ENCODE measurements at places on chromosomes 6 and 20. TPM values are rescaled to one million over a fixed set of nuclear protein-coding genes. Genes with fewer than 3 reads are reported as not detected.

DEFB132 gene
- total RNA-seq, result not detected

DPPA5 gene
- total RNA-seq, result not detected

SLC17A3 gene
- total RNA-seq, result not detected

CRISP2 gene
- total RNA-seq, result not detected

FHL5 gene
- 47.3 TPM for total RNA-seq

DNA sequence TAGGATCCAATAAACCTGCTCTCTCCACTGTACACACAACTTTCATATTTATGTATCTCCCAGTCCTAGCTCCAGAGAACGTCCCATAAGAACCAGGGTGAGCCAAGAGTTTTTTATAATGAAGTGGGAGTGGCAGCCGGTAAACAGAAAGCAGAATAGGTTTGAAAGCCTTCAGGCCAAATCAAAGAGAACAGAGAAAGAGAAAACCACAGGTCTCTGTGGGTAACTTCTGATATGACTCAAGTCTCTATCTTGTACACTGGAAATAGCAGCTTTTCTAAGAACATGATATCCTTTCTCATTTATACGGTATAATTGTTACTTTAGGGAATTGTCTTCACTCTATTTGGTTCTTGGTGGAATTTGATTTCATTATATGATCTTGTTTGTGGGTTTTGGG, 273.6 kb downstream of the PACRG start:
- H3K27ac ChIP-seq, result no peak overlapping the region
- no peak for DNase-seq
- no peaks in the 10 kb centered on the region for H3K4me1 ChIP-seq
- no peak overlapping the region for H3K4me3 ChIP-seq
- H3K36me3 ChIP-seq, result no peaks in the 10 kb centered on the region

- H3K4me3 ChIP-seq, result no peak overlapping the region
- H3K27me3 ChIP-seq, result no peaks in the 10 kb centered on the region
- no peak for DNase-seq
- no peaks in the 10 kb centered on the region for H3K4me1 ChIP-seq
- no peaks in the 10 kb centered on the region for H3K36me3 ChIP-seq
Measured at GRCh38 chr6:10964684-10965083, 77.8 kb downstream of the SYCP2L start.

GRCh38 chr6:16904957-16905356, 143.7 kb upstream of the ATXN1 start:
- no peak overlapping the region for H3K4me3 ChIP-seq
- H3K27me3 ChIP-seq, result no peaks in the 10 kb centered on the region
- H3K27ac ChIP-seq, result no peak overlapping the region
- no peaks in the 10 kb centered on the region for H3K4me1 ChIP-seq

GRCh38 chr6:40340196-40340595, 247.0 kb downstream of the LRFN2 start:
- no peaks in the 10 kb centered on the region for H3K4me1 ChIP-seq
- no peaks in the 10 kb centered on the region for H3K27me3 ChIP-seq
- no peak for DNase-seq
- no peak overlapping the region for H3K4me3 ChIP-seq

DNA sequence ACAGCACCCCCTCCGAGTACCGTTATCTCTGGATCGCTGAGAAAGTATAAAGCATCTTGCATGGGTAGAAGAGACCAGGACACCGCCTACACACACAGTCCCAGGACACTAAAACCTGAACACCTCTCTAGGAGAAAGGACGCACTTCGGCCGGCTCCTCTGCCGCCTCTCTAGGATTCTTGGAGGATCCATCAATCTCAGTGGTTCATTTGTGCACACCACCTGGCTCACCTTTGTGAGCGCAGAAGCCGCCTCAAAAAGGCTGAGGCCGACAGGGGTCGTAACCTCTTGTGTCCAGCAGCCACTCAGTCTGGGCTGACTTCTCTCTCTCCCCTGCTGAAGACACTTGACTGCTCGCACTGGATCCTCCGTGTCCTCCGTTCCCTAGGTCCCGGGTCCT, 13.5 kb downstream of the ZSCAN23 start:
- no peak overlapping the region for H3K27ac ChIP-seq
- no peaks in the 10 kb centered on the region for H3K27me3 ChIP-seq

DNA sequence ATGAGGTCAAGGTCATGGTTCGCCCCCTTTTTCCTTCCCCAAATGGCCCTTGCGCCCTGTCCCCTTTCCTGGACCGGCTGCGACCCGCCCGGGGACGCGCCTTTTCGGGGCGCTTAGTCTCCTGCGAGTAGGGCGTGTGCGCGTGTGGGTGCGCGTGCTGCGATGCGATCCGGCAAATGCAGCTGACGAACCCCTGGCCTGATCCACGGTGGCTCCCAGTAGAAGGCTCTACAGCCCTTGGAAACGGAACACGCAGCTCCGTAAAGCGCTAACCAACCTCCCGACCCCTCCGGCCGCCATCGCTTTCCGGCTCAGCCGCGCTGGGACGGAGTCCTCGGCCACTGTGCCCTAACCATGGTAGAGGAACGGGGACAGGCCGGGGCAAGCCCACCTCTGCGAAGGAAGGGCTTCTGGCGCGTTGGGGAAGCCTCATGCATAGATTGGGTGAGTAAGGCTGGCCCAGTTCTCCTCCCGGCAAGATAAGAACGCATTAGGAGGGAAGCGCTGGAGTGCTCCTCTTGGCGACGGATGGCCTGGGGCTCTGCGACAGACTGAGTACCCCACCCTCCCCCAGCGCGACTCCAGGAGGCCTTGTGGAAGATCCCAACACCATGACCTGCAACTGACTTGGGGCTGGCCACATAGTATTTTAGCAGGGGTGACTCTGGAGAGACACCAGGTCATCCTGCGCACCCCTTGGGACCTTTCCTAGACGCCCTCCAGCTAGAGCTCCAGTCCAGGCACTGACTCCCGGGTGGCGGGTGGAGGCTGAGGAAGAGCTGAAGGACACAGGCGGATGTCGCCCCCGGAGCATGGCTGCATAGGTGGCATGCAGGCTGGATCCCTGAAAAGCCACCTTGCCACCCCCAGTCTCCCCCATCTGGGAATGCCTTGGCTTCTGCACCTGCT, 1.1 kb upstream of the SLC4A11 start:
- peaks cover 7% of the 10 kb centered on the region for H3K4me1 ChIP-seq
- H3K27me3 ChIP-seq, result peaks cover 11% of the 10 kb centered on the region
- H3K4me3 ChIP-seq, result peak overlapping the region; percentile 93
- H3K36me3 ChIP-seq, result no peaks in the 10 kb centered on the region
- no peak for DNase-seq

- no peaks in the 10 kb centered on the region for H3K27me3 ChIP-seq
- peaks cover 25% of the 10 kb centered on the region for H3K36me3 ChIP-seq
- no peak for DNase-seq
Measured at GRCh38 chr20:38573413-38573812, 7.6 kb upstream of the ADIG start.

- H3K36me3 ChIP-seq, result no peaks in the 10 kb centered on the region
- H3K4me1 ChIP-seq, result peaks cover under 1% of the 10 kb centered on the region
- H3K27me3 ChIP-seq, result no peaks in the 10 kb centered on the region
- H3K4me3 ChIP-seq, result no peak overlapping the region
Measured at GRCh38 chr20:15923030-15923776, 650.0 kb downstream of the KIF16B start.

DNA sequence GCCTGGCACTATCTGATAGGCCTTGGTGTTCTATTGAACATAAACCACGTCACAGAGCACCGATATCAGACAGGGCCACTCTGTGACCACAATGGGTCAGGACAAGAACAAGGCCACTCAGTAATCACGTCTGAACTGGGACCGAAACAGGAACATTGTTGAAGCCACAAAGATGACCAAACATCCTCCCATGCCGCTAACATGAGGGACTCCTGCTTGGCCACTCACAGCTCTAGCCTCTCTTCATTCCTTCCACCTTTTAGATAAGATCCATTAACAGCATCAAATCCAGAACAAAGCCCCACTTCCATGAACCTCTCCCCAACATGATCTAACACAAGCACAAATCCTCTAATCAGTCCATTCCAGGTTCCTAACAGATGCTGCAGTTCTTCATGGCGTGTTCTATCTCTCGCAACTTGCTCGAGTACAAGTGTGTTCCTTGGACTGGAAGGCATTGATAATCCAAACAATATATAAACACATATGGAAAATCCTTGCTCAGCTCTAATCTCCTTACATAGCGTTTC, 7.4 kb downstream of the SIRT5 start:
- no peak overlapping the region for H3K4me3 ChIP-seq
- no peaks in the 10 kb centered on the region for H3K27me3 ChIP-seq
- DNase-seq, result no peak
- no peak overlapping the region for H3K27ac ChIP-seq
- no peaks in the 10 kb centered on the region for H3K4me1 ChIP-seq
- H3K36me3 ChIP-seq, result peaks cover 6% of the 10 kb centered on the region

DNA sequence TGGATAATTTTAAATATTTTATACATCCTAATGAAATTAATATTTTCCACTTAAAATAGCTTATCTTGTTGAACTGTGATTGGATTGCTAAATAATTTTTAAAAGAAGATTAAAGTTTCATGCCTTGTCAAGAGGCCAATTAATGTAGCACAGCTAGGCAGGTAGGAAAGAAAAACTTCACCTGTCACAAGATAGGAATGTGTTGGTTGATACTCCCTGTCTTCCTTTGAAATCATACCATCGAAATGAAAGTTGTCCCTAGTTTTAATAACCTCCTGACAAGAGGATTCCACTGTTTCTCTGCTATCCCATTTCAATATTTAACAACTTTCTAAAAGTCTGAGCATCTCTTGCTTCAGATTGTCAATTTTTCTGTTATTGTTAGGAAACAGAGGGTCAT, 80.8 kb downstream of the BMP6 start:
- H3K27me3 ChIP-seq, result no peaks in the 10 kb centered on the region
- H3K4me3 ChIP-seq, result no peak overlapping the region
- H3K4me1 ChIP-seq, result no peaks in the 10 kb centered on the region
- DNase-seq, result no peak
- H3K27ac ChIP-seq, result no peak overlapping the region
- H3K36me3 ChIP-seq, result no peaks in the 10 kb centered on the region

DNA sequence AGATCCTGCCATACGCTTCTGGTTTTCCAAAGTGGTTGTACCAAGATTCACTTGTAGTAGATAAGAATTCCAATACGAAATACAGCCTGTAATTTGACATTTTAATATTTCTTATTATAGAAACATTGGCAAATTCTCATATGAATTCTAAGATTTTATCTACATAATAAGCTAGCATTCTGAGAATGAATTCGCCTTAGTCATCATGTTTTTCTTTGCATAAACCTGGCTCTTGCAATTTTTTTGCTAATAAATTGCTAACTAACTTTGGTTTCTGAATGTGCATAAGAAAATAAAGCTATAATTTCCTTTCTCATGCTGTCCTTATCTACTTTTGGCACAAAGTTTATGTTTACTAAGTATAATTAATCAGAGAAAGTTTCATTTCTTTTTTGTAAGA, 673.0 kb downstream of the PTPRT start:
- DNase-seq, result no peak
- H3K4me1 ChIP-seq, result no peaks in the 10 kb centered on the region
- no peak overlapping the region for H3K27ac ChIP-seq
- H3K36me3 ChIP-seq, result no peaks in the 10 kb centered on the region
- H3K4me3 ChIP-seq, result no peak overlapping the region
- H3K27me3 ChIP-seq, result no peaks in the 10 kb centered on the region

DNA sequence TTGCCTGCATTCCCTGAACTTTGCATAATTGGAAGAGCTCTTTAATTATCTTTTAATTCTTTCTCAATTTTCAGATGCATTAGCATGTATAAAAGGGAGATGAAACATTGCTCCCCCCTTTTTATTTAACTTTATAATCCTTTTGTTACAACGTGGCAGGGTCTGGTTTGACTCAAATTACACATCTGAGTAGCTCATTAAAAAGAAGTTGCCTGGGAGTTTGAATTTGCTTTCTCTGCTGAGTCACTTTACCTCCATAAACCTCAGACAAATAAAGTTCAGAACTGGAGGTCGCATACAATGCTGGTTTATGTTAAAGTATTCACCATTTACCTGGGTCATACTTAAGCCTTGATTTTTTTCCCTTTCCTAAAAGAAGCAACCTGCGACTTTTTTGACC, 495.2 kb downstream of the PREX1 start:
- no peak overlapping the region for H3K4me3 ChIP-seq
- H3K4me1 ChIP-seq, result no peaks in the 10 kb centered on the region
- H3K27me3 ChIP-seq, result no peaks in the 10 kb centered on the region
- H3K27ac ChIP-seq, result no peak overlapping the region
- no peak for DNase-seq

GRCh38 chr20:8242827-8243724, 111.0 kb downstream of the PLCB1 start:
- H3K4me3 ChIP-seq, result no peak overlapping the region
- H3K36me3 ChIP-seq, result no peaks in the 10 kb centered on the region
- no peak overlapping the region for H3K27ac ChIP-seq
- DNase-seq, result no peak
- no peaks in the 10 kb centered on the region for H3K27me3 ChIP-seq
- no peaks in the 10 kb centered on the region for H3K4me1 ChIP-seq

DNA sequence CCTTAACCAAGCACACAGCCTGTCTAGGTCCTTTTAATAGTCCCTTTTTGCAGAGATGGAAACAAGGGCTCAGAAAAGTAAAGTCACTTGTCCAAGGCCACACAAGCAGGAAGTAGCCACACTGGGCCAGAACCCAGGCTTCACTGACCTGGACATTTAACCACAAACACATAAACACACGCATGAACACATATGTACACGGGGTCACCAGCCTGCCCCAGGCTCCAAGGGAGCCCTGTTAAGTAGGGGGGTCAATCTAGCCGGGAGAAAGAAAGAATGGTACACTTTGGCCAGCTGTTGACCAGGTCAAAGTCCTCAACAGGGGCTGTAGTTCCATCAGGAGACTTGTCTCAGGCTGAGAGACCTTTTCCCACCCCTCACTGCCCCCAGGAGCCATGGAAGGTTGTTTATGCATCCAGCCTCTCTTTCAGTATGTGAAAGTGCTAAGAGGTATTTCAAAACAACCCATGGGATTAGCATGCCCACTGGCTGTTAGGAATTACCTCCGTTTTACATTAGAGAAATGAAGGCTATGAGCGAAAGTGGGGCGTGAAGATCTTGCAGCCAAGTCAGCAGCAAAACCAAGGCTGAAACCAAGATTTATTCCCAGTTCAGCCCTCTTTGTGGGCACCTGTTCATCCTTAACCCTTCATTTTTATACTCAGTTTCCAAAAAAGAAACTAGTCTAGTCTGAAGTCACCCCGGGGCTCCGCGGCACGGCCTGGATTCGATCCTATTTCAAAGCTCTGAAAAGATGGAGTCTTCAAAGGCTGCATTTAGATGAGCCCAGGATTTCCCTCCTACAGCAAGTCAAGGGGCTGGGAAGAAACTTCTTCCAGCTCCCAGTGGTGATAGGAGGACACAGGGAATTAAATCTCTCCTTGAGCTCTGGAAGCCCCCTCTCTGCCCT, 9.8 kb downstream of the SDC4 start:
- H3K4me1 ChIP-seq, result peaks cover 52% of the 10 kb centered on the region
- peaks cover 7% of the 10 kb centered on the region for H3K36me3 ChIP-seq
- H3K27me3 ChIP-seq, result no peaks in the 10 kb centered on the region
- peak overlapping the region; percentile 94 for H3K27ac ChIP-seq

DNA sequence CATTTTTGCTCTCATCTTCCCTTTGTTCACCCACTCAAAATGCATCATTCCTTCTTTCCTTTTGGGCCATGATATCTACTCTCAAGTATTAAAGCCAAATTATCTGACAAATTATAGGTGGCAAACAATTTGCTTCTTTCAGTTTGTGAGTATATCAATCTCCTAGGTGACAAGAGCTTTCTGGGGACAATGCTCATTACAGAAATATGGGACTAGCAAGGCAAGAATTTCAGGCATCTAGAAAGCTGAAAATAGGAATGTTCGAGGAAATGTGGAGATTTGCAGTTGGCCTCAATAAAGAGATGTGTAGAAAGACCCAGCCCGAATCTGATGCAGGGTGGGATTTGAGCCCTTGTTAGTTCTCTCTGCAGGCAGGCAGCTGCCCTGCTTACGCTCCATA, 71.8 kb downstream of the ALDH8A1 start:
- H3K4me1 ChIP-seq, result no peaks in the 10 kb centered on the region
- H3K27me3 ChIP-seq, result no peaks in the 10 kb centered on the region
- no peak overlapping the region for H3K27ac ChIP-seq
- DNase-seq, result no peak

- no peak for DNase-seq
- H3K4me1 ChIP-seq, result peaks cover 10% of the 10 kb centered on the region
Measured at GRCh38 chr6:46989398-46989797, 52.7 kb downstream of the ADGRF1 start.

Measured in thoracic aorta (tissue), 2 donors.